ENCODE measurements at places on chromosomes 4 and X. TPM values are rescaled to one million over a fixed set of nuclear protein-coding genes. Genes with fewer than 3 reads are reported as not detected.

CDKL5 gene
- total RNA-seq = 8.2 TPM

GPR82 gene
- total RNA-seq = not detected

TEX11 gene
- not detected for total RNA-seq

DTHD1 gene
- total RNA-seq = not detected

RNF212 gene
- total RNA-seq = 3.3 TPM

DMP1 gene
- not detected for total RNA-seq

ABHD18 gene
- total RNA-seq = 17.8 TPM

FDCSP gene
- total RNA-seq = not detected

FAM47C gene
- total RNA-seq = not detected

- DNase-seq = no peak
- no peak overlapping the region for H3K4me3 ChIP-seq
- no peaks in the 10 kb centered on the region for H3K4me1 ChIP-seq
- no peak overlapping the region for H3K27ac ChIP-seq
Observed at GRCh38 chr4:127732623-127733328, 2.6 kb downstream of the SLC25A31 start.

DNA sequence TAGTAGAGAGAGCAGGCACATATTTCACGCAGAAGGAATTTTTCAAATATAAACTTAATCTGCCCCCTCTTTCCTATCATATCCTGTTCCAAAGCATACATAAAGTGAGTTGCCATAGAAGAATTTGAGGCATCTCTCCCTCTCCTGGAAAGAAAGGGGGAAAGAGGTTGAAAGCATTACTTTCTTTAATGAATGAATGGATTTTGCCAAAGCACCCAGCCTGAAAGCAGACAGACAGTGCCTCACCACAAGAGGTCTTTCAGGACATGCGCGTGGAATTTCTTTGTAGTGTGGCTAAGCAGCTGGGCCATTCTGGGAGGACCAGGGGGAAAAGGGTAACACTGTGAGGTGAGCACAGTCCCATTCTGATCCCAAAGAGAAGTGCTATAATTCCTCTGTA lies 651.4 kb downstream of the IQCM start:
- no peaks in the 10 kb centered on the region for H3K4me1 ChIP-seq
- no peak for DNase-seq
- no peak overlapping the region for H3K4me3 ChIP-seq
- H3K36me3 ChIP-seq = no peaks in the 10 kb centered on the region
- no peak overlapping the region for H3K27ac ChIP-seq
- H3K27me3 ChIP-seq = no peaks in the 10 kb centered on the region

GRCh38 chrX:81195712-81196111 lies 6.0 kb downstream of the HMGN5 start:
- no peak for DNase-seq
- no peaks in the 10 kb centered on the region for H3K27me3 ChIP-seq
- no peak overlapping the region for H3K4me3 ChIP-seq
- H3K4me1 ChIP-seq = no peaks in the 10 kb centered on the region

GRCh38 chr4:123591875-123592274 lies 195.3 kb downstream of the SPRY1 start:
- no peaks in the 10 kb centered on the region for H3K27me3 ChIP-seq
- peaks cover 12% of the 10 kb centered on the region for H3K4me1 ChIP-seq
- DNase-seq = no peak
- H3K27ac ChIP-seq = no peak overlapping the region

GRCh38 chr4:172978848-172979247 lies 189.8 kb upstream of the GALNT7 start:
- DNase-seq = no peak
- H3K36me3 ChIP-seq = no peaks in the 10 kb centered on the region
- no peak overlapping the region for H3K4me3 ChIP-seq

- H3K4me3 ChIP-seq = no peak overlapping the region
- no peaks in the 10 kb centered on the region for H3K36me3 ChIP-seq
- no peaks in the 10 kb centered on the region for H3K4me1 ChIP-seq
- DNase-seq = no peak
Observed at GRCh38 chrX:26581091-26581490, 365.1 kb downstream of the MAGEB5 start.

GRCh38 chrX:97898798-97899197 lies 1015.1 kb downstream of the RPA4 start:
- H3K27ac ChIP-seq = no peak overlapping the region
- H3K4me3 ChIP-seq = no peak overlapping the region
- no peaks in the 10 kb centered on the region for H3K27me3 ChIP-seq
- H3K36me3 ChIP-seq = no peaks in the 10 kb centered on the region
- H3K4me1 ChIP-seq = no peaks in the 10 kb centered on the region

All from suprapubic skin (tissue), 4 donors.